ENCODE measurements at places on chromosomes 2 and 18.
A peak's percentile ranks its signal among the peaks of the same experiment; 100 is the strongest.

DNA sequence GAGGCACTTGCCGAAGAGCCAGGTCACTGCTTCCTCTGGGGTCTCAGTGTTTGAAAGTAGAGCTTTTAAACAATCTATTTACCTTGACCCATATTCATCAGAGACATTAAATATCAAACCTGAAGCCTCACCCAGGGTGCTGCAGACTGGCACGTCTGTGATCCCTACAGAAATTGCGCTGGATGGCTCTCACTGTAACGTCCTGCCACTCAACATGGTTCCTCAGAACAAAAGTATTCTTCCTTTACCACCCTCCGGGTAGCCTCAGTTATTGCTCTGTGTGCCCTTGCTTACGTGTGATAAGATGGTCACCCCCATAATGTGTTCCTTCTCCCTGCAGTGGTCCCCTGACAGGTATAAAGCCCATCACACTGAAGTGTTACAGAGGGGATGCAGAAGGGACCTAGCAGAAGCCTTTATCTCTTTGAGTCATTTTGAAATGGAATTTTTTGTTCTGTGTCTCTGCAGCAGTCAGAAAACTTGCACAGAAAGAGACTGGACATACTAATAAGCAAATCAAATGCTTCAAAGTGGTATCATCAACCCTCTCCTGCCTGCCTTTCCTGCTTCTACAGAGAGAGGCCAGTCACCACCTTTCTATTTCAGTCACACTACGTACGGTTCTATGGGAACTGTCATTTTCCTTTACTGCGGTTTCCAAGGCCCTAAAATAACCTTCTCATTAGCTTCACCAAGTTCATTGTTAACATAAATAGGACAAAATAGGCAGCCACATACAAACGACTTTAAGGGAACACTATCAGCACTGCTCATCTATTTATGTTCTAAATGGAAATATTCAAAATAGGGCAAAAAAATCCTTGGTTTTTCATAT is 86.8 kb downstream of the METTL8 start:
- DNase-seq = no peak

DNA sequence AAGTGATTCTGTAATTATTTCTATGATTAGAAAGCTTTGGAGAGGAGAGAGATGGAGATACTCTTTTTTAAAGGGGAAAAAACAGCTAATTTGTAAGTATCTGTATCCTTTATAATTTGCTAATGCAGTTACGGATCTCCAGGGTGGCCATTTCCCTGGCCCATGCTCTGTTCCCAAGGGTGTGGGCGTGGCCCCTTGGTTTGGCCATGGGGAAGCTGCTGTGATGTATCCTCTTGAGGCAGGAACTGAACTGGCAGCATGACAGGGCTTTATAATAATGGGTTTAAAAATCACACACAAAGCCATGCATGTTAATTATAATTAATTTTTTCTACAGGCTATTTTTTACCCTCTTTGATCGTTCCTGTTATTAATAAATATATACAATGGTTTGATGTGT is 27.0 kb downstream of the TRAPPC12 start:
- DNase-seq = no peak

DNA sequence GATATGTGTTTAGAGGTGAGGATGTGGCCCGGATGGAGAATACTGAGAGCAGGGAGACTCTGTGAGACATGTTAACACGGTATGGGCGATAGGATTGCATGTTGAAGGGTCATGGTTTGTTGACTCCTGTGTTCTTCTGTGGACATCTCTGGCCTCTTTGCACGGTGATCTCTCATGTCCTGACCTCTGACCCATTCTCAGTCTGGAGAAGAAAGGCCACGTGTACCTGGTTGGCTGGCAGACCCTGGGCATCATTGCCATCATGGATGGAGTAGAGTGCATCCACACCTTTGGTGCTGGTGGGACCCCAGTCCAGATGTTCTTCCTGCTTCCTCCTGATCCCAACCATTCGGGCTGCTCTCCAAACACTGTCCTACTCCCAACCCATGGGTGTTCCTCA is 9.9 kb downstream of the GCKR start:
- DNase-seq = no peak

DNA sequence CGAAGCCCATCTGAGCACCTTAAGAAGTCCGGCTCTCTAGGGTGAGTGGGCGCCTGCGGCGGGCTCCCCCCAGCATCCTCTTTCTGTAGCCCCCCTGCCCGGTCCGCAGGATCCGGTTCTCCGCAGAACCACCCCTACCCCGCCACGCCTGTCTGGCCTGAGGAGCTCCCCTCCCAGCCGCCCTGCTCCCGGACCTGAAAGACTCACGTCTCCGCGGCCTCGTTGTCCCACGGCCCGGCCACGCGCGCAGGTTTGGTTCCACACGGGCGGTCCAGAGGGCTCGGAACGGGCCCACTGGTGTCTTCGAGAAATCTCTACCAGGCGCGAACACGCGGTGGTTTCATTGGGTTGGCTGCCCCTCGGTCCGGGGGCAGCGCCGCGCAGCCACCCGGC is 237 bp downstream of the SLC39A6 start:
- no peak for DNase-seq

GRCh38 chr2:221833966-221834365 is 261.9 kb upstream of the EPHA4 start:
- DNase-seq = no peak

DNA sequence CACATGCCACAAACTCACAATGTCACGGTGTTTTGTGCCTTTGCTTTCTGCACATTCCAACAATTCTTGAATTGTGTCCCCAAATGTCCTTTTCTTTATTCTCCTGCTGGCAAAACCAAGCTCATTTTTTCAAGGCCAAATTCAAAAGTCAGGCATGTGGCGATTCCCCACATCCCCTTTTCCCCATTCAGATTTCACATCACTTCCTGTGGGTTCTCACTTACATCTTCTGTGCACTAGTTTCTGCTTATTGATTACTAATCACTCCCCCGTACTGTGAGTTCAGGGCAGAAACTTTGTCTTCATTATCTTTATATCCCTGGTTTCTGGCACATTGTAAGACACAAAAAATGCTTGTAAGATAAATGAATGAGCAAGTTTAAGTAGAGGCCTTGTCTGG is 69.2 kb downstream of the AP1S3 start:
- no peak for DNase-seq

GRCh38 chr2:8526403-8526696 is 155.5 kb upstream of the ID2 start:
- no peak for DNase-seq

- no peak for DNase-seq
These were observed 101.9 kb downstream of the DNER start for GRCh38 chr2:229612384-229612971.

DNA sequence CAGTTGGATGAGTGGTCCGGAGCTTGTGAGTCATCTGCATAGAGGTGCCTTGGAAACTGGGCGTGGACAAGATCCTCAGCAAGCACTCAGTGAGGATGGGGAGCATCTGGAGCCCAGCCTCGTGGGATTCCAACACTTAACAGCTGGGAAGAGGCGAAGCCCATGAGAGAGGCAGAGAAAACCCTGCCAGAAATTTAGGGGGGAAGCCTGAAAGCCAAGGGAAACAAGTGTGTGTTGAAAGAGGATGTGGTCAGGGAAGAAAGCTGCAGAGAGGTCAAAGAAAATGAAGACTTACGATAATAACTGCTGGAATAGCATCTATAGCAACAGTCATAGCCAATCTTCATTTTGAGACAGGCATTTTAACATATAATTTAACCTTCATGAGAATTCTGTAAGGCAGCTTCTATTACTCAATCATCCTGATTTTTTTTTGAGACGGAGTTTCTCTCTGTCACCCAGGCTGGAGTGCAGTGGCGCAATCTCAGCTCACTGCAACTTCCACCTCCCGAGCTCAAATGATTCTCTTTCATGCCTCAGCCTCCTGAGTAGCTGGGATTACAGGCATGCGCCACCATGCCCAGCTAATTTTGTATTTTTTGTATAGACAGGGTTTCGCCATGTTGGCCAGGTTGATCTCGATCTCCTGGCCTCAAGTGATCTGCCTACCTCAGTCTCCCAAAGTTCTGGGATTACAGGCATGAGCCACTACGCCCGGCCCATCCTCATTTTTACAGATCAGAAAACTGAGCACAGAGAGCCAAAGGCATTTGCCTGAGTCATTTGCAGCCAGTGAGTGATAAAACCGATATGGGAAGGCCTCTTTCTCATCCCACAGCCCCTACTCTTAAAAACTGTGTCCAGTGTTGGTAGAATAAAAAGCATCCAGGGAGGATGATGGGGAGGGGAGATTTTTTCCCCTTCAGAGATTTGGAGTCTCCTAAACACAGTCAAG is 214.4 kb upstream of the EPAS1 start:
- DNase-seq = no peak

GRCh38 chr2:39476524-39476923 is 39.4 kb upstream of the MAP4K3 start:
- no peak for DNase-seq

GRCh38 chr2:101064868-101065549 is 62.9 kb downstream of the RPL31 start:
- peak; percentile 10 for DNase-seq

DNA sequence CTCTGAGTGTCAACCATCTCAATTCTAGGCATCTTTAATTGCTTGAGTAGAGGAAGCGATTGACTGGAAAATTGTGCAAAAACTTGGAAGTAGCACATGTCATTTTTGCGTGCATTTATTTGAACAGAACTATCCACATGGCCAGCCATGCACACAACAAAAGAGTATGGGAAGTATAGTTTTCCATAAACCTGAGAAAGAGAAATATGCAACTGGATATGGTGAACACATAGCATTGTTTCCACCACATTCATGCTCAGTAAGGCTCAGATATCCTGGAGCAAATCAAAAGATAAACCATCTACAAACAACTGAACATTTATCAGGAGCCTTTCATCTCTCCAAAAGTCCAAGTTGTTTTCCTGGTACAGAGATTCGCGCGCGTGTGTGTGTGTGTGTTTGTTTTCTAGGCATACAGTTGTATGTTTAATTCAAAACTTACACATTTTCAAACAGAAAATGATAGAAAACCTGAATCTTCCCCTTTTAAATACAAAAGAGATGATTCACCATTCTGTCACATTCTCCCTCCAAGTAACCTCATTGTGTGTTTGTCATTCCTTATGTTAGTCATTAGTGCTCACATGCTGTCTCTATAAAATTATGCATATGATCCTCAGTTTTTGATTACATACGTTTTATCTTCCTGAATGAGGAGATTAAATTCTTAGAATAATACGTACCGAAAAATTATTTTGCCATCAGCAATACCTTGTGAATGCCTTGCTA is 780.4 kb upstream of the NRXN1 start:
- DNase-seq = no peak

DNA sequence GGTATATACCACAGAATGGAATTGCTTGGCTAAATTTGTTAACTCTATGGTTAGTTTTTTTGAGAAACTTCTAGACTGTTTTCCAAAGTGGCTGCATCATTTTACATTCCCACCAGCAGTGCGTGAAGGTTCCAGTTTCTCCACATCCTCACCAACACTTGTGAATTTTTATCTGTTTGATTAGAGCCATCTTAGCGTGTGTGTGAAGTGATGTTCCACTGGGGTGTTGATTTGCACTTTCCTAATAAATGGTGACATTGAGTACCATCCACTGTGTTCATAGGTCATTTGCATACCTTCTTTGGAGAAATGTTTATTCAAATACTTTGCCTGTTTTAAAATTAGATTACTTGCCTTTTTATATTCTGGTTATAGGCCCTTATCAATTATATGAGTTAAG is 37.5 kb upstream of the HS6ST1 start:
- DNase-seq = no peak

DNA sequence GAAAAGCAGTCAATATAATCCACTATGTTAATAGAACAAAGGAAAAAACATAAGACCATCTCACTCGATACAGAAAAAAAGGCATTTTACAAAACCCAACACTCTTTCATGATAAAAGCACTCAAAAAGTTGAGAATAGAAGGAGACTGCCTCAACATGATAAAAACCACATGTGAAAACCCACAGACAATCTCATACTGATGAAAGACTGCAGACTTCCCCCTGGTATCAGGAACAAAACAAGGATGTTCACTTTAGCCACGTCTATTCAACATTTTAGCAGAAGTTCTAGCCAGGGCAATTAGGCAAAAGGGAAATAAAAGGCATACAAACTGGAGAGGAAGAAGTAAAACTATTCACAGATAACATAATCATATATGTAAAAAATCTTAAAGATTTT is 285.9 kb downstream of the EIPR1 start:
- DNase-seq = no peak
